ENCODE measurements at places on chromosomes 13 and 19. TPM values are rescaled to one million over a fixed set of nuclear protein-coding genes. Genes with fewer than 3 reads are reported as not detected.
A peak's percentile ranks its signal among the peaks of the same experiment; 100 is the strongest.

The CEACAM4 gene
- total RNA-seq = not detected

The ZNF433 gene
- 2.3 TPM for total RNA-seq

The CD209 gene
- total RNA-seq = not detected

- DNase-seq = no peak
Measured at GRCh38 chr13:23772717-23773116, 116.5 kb downstream of the MIPEP start.

- peak; percentile 97 for DNase-seq
Measured at GRCh38 chr19:11530432-11530831, 1.5 kb upstream of the ECSIT start.

Measured in SK-MEL-5 (cell line).